ENCODE measurements at places on chromosomes 4 and X. TPM values are rescaled to one million over a fixed set of nuclear protein-coding genes. Genes with fewer than 3 reads are reported as not detected.

The VBP1 gene
- total RNA-seq: 55.6 TPM

The SCD5 gene
- 19.9 TPM for total RNA-seq

The HAND2 gene
- 5.4 TPM for total RNA-seq

The GLRB gene
- total RNA-seq: 16.7 TPM

The SORCS2 gene
- 0.33 TPM for total RNA-seq

The FAM47E gene
- total RNA-seq: 0.59 TPM
